ENCODE measurements at places on chromosomes 3 and 15.

DNA sequence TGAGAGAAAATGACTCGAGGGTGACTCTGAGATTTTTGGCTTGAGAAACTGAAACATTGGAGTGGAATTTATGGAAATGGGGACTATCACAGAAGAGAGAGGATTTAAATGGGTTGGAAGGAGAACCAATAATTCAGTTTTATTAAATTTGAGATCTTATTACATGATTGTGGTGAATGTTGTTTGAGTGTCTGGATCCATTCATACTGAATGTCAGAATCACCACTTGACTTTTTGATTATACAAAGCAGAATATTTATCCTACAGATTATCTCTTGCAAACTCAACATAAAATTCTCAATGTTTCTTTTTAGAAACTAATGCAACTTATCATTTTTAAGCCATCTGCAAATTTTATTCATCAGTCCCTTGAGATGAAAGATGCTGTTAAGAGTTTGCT, 332.8 kb downstream of the CNTN3 start:
- DNase-seq: no peak

DNA sequence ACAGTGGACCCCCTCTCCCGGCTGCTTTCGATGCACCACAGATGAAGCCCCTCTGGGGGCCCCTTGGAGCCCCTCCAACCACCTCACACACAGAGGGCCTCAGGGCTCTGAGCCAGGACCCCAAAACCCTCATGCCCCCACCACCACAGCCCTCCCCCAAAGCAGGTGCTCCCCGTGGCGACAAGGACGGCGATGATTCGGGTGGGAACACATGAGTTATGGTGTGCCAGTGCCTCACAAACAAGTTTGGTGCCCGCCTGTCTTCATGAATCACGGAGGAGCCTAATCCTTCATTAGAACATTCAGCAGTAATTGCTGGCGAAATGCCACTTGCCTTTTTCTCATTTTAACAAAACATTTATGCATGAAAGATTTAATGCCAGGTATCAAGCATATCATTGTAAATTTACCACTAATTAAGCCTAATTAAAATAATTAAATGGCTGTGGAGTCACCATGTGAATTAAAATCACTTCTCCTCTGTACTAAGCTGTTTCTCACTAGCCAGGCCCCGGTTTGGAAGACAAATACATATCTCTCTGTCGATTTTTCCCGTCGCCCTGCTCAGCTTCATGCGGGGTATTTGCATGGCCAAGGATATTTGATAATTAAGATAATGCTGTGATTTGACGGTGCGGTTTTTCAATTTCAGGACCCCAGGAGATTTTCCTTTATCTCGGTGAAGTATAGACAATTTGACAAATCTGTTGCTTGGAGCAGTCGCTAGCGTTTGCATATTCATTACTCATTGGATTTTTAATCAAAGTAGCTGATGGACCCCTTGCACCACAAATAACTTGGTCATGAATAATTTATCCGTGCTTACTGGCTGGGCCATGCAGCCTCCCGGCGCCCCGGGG, 157.0 kb downstream of the TLE3 start:
- DNase-seq: no peak

GRCh38 chr3:16071206-16071605, 103.3 kb upstream of the GALNT15 start:
- no peak for DNase-seq

DNA sequence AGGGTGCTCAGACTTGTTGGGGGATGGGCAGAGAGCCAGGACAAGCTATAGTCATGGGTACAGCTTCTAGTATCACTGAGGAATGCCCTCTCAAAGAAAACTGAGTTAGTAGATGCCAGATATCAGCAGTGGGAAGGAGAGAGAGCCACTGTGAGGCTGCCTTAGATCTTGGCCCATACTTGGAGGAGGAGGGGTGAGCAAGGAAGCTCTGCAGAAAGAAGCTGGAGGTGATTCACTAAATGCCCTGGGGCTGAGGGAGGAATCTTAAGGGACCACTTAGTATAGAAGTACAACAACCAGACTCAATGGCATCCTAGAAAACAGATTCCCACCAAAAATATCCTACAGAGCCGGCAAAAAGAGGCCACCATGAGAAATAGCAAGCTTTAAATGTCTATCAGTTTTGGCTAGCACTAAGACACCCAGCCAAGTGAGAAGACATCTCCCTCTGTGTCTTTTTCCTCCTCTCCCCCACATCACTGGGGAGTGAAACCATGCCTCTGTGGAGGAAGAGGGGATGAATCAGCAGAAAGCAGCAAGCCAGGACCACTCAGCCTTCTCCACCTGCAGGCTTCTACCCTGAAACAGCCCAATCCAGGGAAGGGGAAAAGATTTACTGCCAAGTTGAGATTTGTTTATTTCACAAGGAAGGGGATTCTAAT, 282.5 kb upstream of the STT3B start:
- no peak for DNase-seq

- no peak for DNase-seq
Measured at GRCh38 chr3:42662813-42663535, 9.5 kb downstream of the ZBTB47 start.

GRCh38 chr15:80595396-80595795, 99.7 kb upstream of the ABHD17C start:
- no peak for DNase-seq

DNA sequence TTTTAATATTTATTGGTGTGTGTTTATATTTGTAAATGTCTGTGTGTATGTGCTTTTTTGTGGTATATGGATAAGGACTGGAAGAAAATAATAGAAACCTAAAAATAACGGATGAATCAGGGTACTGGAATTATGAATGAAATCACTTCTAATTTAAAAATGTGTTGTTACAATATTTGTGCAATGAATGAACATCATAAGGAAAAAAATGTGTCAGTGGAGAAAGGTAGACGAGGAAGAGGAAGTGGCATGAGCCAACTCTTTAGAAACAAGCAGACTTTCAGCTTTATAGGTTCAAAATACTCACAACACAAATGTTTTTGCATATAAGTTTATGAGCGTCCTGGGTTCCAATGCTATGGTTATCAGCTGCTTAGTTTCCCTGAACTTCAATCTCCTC, 59.4 kb downstream of the SOX2 start:
- DNase-seq: no peak

DNA sequence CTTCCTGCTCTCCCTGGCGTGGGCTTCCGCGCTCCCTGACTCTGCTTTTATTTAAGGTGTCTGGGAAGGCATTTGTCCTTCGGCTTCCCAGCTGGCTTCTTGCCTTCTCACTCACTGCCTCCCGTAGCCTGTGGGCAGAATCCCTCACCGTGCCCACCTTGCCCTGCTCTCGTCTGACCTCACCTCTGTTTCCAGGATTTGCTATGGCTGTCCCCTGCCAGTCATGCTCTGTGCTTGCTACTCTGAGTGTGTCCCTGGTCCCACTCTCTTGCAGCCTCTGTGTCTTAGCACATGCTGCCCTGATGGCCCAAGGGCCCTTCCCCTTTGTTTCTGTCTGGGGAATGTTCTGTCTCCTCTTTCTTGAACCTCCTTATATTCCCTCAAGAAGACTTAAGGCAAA, 26.2 kb downstream of the LPP start:
- no peak for DNase-seq

DNA sequence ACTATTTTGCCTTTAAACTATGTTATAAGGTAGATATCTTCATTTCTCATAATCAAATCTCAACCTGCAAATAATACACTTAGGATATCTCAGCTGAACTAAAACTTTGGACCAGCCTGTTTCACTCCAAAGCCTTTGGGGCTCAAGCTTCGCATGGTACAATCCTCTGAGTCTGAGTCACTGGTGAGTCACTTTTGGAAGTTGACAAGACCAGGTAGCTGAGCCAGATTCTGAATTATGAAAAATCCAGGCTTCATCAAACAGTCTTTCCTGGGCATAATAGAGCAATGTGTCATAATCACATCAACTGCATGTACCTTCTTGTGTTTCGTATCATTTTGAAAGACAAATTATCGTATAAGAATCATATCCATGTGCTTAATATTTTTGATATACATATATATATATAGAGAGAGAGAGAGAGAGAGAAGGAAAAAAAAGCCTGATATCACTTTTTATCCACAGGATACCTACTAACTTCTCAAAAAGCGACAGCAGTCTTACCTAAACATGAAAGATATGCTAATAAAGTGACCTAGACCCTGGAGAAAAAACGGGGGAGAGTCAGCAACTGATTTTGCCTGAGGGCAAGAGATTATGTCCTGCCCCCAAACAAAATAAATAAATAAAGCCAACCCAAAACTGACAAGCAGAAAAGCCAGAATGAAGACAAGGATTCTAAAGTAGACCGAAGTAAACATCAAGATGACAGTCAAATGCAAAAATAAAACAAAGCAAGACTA, 263.9 kb upstream of the TGFBR2 start:
- no peak for DNase-seq

GRCh38 chr3:80408030-80408721, 640.4 kb upstream of the ROBO1 start:
- no peak for DNase-seq

DNA sequence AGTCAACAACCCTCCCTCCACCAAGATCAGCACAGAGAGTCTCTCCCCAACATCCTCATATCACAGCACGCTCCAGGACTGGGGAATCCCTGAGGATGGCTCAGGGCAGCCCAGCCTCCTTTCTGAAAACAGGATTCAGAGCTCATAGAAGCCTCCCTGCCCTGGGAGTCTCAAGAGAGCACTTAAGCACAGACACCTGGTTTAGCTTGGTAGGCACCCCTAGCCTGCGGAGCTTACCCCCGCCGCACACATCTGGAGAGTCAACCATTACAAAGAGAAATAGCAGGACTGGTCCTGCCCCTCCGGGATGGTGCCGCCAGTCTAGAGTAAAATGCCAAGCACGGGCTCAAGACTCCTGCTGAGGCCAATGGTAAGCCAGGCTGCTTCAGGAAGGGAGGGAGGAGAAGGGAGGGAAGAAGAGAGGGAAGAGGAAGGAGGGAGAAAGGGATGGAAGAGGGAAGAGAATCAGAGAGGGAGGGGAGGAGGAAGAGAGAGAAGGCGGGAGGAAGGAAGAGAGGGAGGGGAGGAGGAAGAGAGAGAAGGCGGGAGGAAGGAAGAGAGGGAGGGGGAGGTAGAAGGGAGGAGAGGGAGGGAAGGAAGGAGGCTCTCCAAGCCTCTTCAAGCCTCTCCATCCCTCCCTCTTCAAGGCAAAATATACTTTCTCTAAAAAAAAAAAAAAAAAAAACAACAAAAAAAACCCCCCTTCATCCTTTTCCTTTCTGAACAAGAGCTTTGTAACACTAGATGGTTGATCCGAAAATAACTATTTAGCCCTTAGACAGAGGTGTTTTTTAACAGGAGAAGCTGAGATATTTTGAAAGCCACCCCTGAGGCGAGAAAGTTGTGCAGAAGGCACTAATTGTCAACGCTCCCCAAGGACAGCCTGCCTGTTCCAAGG, 278.6 kb upstream of the TLE3 start:
- DNase-seq: no peak

GRCh38 chr3:125207949-125208568, 4.5 kb downstream of the SLC12A8 start:
- no peak for DNase-seq

DNA sequence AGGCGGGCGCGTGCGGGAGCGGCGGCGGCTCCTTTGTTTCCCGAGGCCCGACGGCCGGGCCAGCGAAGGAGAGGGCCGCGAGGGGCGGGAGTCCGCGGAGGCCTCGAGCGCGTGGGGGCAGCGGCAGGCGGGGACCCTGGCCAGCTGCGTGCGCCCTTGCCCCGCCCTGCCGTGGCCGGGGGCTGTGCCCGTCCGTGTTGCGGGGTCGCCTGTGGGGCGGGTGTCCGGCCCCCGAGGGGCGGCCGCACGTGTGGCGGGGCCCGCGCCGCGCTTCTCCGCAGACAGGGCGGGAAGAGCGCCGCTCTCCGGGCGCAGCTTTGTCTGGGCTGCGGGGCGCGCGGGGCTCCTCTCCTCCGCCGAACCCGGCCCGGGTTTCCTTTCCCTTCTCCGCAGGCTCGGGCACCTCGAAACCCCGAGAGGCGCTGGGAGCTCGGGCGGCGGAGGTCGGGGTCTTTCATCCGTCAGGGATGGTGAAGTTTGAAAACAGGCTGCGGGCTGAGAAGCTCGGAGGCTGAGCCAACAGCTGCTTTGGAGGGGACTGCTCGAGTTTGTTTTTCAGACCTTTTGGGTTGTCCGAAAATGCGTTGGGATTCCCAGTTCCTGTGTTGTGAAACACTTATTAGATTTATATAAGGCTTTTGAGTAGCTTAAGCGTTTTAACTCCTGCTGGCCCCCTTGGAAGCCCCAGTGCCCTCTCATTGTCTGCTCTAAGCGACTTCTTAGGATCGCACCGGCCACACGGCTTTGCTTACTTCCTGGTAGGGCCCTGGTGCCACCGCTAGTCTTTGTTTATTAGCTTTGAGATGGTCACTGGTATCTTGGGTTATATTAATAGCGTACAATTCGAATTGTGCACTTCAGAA, 817 bp downstream of the USP3 start:
- DNase-seq: no peak

DNA sequence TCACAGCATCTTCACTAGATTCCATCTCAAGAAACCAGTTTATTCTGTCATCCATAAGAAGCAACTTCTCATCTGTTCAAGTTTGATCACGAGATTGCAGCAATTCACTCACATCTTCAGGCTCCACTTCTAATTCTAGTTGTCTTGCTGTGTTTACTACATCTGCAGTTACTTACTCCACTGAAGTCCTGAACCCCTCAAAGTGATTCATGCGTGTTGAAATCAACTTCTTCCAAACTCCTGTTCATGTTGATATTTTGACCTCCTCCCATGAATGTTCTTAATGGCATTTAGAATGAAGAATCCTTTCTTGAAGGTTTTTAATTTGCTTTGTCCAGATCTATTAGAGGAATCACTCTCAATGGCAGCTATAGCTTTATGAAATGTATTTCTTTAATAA, 287.6 kb upstream of the TBL1XR1 start:
- DNase-seq: no peak

DNA sequence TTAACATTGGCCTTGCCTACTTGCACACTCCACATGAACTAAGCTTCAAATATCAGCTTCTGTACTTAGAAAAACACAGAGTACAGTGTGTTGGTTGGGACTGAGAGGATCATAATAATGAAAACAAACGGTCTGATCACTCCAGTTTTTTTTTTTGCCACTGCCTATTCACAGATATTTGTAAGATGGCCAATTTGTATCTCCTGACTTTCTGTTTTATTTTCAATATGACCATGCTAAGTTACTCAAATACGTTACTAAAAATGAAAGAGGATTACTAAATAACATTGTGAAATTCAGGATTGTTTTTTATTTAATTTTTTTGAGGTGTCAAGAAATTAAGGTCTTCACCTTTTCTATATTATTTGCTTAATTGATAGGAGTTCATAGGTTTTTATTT, 595.1 kb downstream of the TUSC7 start:
- DNase-seq: no peak

GRCh38 chr15:98725874-98726273, 77.5 kb downstream of the IGF1R start:
- no peak for DNase-seq

DNA sequence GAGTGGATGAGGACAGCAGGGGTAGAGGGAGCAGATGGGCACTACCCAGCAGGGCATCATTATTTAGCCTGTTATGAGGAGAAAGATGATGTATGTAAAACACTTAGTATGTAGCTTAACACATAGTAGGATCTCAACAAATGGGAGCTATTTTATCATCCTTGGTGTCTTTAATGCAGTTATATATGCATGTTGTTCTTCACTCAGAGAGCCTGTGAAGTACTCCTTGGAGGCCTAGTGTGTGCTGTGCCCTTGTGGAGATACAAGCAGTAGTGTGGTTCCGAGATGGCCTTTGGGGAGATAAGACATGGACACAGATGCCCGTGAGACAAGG, 124.2 kb downstream of the LIPC start:
- no peak for DNase-seq
